ENCODE measurements at places on chromosomes 6 and 20. TPM values are rescaled to one million over a fixed set of nuclear protein-coding genes. Genes with fewer than 3 reads are reported as not detected.

SLC35D3 gene
- total RNA-seq = not detected

ENPP3 gene
- 25.0 TPM for total RNA-seq

MOCS1 gene
- total RNA-seq = 19.8 TPM

- no peaks in the 10 kb centered on the region for H3K4me1 ChIP-seq
- no peaks in the 10 kb centered on the region for H3K27me3 ChIP-seq
- no peak overlapping the region for H3K4me3 ChIP-seq
- H3K27ac ChIP-seq = no peak overlapping the region
- no peaks in the 10 kb centered on the region for H3K36me3 ChIP-seq
These were observed 54.8 kb downstream of the PGM3 start for GRCh38 chr6:83138118-83138722.

GRCh38 chr6:95581073-95581472 lies 3.7 kb downstream of the MANEA start:
- no peaks in the 10 kb centered on the region for H3K27me3 ChIP-seq
- H3K4me1 ChIP-seq = peaks cover 3% of the 10 kb centered on the region
- DNase-seq = no peak
- no peaks in the 10 kb centered on the region for H3K36me3 ChIP-seq
- no peak overlapping the region for H3K27ac ChIP-seq
- no peak overlapping the region for H3K4me3 ChIP-seq

DNA sequence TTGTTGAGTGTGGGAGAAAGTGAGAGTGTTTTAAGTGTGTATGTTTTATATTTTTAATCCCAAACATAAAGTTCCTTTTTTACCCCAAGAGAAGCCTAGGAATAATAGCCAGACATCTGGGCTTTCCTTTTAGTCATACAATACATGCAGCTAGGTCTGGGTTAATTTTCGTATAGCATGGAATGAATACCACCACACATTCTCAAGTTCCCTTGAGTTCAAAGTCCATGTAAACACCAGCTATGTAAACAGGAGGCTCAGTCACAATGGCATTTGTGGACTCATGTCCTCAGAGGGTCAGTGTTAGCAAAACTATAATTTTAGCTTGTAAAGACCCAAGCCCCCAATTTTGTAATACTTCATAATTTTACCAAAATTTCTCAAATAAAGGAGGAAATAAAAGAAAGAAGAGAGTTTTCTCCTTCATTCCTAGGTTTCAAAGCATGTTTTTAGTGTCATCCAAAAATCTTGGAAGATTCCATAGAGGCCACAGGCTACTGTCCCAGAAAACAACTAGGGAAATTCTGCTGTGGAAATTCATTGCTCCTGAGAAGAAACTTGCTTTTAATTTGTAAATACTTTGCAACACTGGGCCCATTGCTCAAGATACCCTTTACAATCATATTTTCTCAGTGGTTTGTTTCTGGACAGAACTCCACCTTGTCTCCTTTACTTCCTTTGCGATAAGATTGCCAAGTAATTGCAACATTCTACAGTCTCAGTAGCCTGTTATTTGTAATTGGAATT lies 671.2 kb downstream of the COL12A1 start:
- DNase-seq = no peak
- no peaks in the 10 kb centered on the region for H3K4me1 ChIP-seq
- no peaks in the 10 kb centered on the region for H3K36me3 ChIP-seq
- no peak overlapping the region for H3K27ac ChIP-seq
- H3K4me3 ChIP-seq = no peak overlapping the region
- no peaks in the 10 kb centered on the region for H3K27me3 ChIP-seq

DNA sequence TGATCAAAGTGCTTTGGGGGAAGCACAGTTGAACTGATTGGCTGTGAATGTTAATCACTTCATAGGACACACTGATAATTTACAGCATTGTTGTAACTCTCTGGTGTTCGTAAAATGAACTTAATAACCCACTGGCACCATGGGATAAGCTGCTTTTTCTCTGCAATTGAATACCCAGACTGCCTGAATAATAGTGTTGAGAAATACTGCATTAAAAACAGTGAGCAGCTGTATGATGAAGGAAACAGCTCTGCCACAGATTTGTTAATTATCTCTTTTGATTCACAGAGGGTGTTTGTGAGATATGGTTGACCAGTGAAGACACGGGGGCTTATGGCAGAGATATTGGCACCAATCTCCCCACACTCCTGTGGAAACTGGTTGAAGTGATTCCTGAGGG lies 420.9 kb downstream of the CDKAL1 start:
- no peak for DNase-seq
- no peaks in the 10 kb centered on the region for H3K27me3 ChIP-seq
- no peaks in the 10 kb centered on the region for H3K4me1 ChIP-seq
- no peak overlapping the region for H3K4me3 ChIP-seq

XKR7 gene
- total RNA-seq = 0.05 TPM

All from prostate gland (tissue), 2 donors.